Urothelium cell line (cell line): ENCODE measurements at places on chromosomes 1 and 21.

GRCh38 chr21:27388825-27389224 lies 421.9 kb upstream of the ADAMTS5 start:
- no peak for DNase-seq

- DNase-seq, result no peak
Observed at GRCh38 chr1:29632806-29633615, 396.7 kb downstream of the PTPRU start.

GRCh38 chr1:151540982-151541377 lies 871 bp downstream of the TUFT1 start:
- peak; percentile 17 for DNase-seq

GRCh38 chr21:33419538-33420123 lies 16.4 kb downstream of the IFNGR2 start:
- no peak for DNase-seq

- no peak for DNase-seq
Observed at GRCh38 chr1:58978096-58978495, 194.2 kb upstream of the JUN start.

- DNase-seq, result no peak
Observed at GRCh38 chr1:81308191-81308590, 492.5 kb upstream of the ADGRL2 start.

DNA sequence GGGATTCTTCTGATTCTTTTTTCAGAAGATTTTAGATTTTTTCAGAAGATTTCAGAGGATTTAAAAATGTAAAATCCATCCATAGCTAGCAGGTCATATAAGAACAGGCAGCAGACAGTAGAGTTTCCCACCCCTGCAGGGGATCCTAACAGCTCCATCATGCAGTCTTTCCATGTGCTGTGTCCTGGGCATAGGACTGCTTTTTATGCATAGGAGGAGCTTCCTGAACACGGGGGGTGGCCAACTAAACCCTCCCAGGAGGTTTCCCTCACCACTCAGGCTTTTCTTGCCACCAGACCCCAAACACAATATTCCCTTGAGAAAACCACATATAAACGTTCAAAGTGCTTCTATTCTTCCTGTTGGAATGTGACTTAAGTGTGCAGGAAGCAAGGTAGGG lies 90.1 kb upstream of the TNR start:
- no peak for DNase-seq

DNA sequence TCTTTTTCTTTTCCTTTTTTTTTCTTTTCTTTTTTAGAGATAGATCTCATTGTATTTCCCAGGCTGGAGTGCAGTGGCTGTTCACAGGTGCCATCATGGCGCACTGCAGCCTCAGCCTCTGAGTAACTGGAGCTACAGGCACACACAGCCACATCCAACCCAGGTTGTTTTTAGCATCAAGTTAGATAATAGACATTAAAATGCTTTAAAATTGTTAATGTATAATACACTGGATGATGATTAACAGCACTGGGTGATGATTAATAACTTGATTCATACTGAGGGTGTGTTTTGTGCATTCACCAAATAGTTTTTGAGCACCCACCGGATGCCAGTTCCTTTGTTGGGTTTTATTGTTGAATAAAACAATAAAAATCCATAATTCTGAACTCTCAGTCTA lies 75.2 kb downstream of the BEND5 start:
- DNase-seq, result no peak
